ENCODE measurements at places on chromosomes 1 and 21. TPM values are rescaled to one million over a fixed set of nuclear protein-coding genes. Genes with fewer than 3 reads are reported as not detected.

ZNF683 gene
- total RNA-seq, result not detected

NKAIN1 gene
- 0.82 TPM for total RNA-seq

LRRC38 gene
- total RNA-seq, result not detected

HES5 gene
- total RNA-seq, result not detected

PLEKHN1 gene
- 6.1 TPM for total RNA-seq

PTPRC gene
- not detected for total RNA-seq

OR2T1 gene
- total RNA-seq, result not detected

ADGRB2 gene
- 7.7 TPM for total RNA-seq

ASAP3 gene
- 3.1 TPM for total RNA-seq

EPHA10 gene
- 0.77 TPM for total RNA-seq

MTMR11 gene
- total RNA-seq, result 7.9 TPM

C1orf94 gene
- not detected for total RNA-seq

DIO1 gene
- not detected for total RNA-seq

ASCL5 gene
- total RNA-seq, result not detected

SPRR1A gene
- not detected for total RNA-seq

HOOK1 gene
- total RNA-seq, result 0.39 TPM

CD46 gene
- total RNA-seq, result 117 TPM
